ENCODE measurements at places on chromosomes 13 and 19.
A peak's percentile ranks its signal among the peaks of the same experiment; 100 is the strongest.

DNA sequence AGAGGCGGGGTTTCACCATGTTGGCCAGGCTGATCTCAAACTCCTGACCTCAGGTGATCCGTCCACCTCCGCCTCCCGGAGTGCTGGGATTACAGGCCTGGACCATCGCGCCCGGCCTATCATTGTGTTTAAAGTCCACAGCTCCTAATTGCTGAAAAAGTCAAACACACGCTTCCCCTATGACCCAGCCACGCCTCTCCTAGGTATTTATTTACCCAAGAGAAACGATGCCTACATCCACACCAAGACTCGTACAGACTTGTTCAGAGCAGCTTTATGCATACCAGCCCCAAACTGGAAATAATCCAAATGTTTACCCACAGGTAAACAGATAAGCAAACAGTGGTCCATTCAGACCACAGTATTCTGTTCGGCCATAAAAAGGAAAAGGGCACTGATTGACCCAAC is 15.1 kb downstream of the ZNRF4 start:
- DNase-seq, result no peak

DNA sequence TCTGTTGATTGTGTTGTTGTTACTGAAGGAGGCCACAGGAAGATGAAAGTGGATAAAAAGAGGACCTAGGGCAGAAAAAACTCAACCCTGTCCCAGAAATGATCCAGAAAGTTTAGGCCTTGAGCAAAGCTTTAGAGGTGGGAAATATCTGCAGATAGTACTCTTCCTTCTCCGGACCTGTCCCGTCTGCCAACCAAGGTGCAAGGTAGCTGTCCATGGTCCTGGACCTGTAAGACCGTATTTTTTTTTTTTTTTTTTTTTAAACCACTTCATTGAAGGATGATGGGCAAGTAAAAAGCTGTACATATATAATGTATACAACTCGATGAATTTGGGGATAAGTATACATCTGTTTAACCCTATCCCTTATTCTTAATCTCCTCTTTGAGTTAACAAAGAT is 225.9 kb downstream of the OLFM4 start:
- DNase-seq, result no peak

GRCh38 chr13:112067871-112068539 is 1.1 kb downstream of the SOX1 start:
- no peak for DNase-seq

DNA sequence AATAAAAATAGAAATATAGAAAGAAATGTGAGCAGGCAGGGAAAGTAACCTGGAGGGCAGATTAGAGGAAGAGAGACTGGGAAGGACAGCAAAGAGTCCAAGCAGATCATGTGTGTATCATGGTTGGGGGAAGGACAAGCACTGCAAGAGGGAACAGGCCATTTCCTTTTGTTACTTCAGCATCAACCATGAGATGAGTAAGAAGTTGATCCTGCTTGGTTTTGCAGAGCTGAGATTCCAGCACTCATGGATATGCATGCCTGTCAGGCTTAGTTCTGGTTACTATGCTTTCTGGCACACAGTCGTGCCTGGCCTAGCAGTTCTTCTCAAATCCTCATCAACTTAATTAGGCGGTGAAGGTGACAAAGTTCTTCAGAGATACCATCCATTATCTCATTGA is 18.1 kb downstream of the NALCN start:
- no peak for DNase-seq

DNA sequence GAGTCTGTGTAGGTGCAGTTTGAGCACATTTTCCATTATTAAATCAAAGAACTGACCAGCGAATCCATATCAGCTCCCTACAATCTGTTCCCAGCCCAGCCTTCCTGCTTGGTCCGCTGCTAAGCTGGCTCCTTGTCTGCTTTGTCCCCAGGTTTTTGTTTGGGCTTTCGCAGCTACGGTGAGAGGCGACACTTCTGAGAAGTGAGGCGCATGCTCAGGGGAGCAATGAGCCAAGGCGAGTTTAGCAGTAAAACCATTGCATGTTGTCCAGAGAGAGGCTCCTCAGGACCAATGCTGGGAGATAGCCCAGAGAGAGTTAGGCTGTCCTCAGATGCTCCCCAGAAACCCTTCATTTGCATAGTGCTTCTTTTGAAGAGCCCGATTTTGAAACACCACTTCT is 162.0 kb downstream of the ITGBL1 start:
- no peak for DNase-seq

DNA sequence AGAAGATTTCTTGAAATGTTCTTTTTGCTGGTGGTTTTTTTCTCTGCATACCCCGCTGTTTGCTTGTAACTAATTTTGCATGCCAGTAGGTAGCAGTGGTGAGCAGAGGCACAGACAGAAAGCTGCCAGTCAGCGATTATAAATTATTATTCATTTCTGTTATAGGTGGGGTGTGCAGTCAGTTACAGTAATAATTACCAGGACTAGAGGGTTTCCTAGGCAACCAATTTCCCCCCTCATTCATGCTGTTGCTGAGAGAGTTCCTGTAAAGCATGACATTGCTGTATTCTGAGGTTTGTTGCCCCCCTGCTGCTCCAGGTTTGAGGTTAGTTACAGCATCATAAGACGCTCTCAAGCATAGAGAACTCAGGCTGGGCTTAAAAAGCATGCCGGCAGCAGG is 104.5 kb downstream of the URI1 start:
- no peak for DNase-seq

DNA sequence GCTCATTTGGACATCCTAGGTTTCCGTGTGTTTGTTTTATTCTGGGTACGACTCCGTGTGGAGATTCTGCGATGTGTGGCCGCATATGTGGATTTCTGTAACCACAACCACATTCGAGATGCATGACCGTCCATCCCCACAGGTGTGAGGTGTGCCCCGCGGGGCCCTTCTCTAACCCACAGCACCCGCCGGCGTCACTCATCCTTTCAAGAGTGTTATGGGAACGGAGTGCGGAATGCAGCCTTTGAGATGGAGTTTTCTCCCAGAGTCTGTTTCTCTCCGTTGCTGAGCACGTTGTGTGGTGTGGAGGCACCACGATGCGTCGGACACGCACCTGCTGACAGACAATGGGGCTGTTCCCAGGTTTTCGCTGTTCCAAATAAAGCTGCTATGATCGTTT is 40.0 kb downstream of the C13orf46 start:
- DNase-seq, result no peak

GRCh38 chr13:43356567-43356966 is 333.2 kb downstream of the DNAJC15 start:
- DNase-seq, result no peak

GRCh38 chr13:40986101-40986856 is 32.8 kb downstream of the ELF1 start:
- no peak for DNase-seq

GRCh38 chr19:20080656-20081055 is 2.9 kb downstream of the ZNF90 start:
- no peak for DNase-seq

GRCh38 chr13:95123726-95124125 is 177.5 kb downstream of the ABCC4 start:
- no peak for DNase-seq

GRCh38 chr13:75151081-75151643 is 330.8 kb downstream of the TBC1D4 start:
- DNase-seq, result no peak

- no peak for DNase-seq
Observed at GRCh38 chr13:98517576-98518310, 59.2 kb downstream of the STK24 start.

- DNase-seq, result no peak
Observed at GRCh38 chr13:110993788-110994187, 78.9 kb upstream of the ANKRD10 start.

GRCh38 chr19:23957660-23958281 is 43.1 kb downstream of the ZNF726 start:
- no peak for DNase-seq

- DNase-seq, result no peak
Observed at GRCh38 chr13:112583592-112584277, 4.2 kb downstream of the TUBGCP3 start.

- no peak for DNase-seq
Observed at GRCh38 chr13:41354416-41354815, 43.3 kb downstream of the NAA16 start.

DNA sequence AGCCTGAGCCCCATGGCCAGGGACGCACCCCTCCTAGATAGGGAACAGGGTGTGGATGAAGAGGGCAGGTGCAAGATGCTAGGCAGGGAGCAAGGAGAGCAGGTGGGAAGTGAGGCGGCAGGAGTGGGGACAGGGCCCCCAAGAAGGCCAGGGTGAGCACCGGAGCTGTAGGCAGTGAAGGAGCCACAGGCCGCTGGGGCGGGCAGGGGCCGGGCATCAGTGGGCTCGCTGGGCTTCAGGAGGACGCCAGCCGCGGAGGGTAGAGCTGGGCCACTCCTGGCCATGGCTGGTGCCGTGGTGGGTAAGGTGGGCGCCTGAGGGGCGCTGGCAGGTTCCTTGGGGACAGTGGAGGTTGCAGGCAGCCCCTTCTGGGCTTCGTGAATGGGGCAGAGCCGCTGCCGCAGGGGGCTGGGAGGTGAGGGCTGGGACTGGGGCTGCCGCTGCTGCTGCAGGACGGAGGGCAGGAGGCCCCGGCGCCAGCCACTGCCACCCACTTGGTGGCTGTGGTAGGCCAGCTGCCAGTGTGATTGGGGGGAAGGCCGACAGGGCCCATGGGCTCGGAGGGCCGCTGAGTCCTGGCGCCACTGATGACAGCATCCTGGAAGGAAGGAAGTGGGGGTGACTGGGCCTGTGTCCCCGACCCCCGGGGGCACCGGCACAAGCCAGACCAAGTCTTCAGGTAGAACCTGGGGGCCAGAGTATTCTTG is 2.1 kb downstream of the NKPD1 start:
- DNase-seq, result no peak

DNA sequence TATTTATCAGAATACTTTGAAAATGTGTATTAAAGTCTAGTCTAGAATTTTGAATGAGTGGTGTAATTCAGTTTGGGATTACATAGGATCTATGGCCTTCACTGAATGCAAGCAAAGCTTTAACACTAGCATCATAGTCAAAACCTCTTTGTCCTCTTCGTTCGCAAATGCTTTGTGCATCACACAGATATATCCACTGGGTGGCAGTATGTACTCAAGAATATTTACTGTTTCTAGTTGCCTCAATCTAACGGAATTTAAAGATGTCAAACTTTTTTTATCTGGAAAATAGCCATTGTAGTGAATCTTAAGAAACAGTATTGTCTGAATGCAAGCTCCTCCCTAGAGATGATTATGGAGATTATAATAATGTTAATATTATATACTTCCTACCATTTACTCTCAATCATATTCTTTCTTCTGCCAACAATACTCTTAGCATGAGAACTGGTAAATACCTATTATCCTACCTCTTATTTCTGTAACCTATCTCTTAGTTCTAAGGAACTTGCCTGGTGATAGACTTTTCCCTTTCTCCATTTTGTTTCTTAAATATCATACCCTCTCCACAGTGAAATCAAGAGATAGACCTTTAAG is 25.8 kb downstream of the LACC1 start:
- no peak for DNase-seq

GRCh38 chr19:13095934-13096927 is 6.4 kb downstream of the LYL1 start:
- DNase-seq, result no peak

DNA sequence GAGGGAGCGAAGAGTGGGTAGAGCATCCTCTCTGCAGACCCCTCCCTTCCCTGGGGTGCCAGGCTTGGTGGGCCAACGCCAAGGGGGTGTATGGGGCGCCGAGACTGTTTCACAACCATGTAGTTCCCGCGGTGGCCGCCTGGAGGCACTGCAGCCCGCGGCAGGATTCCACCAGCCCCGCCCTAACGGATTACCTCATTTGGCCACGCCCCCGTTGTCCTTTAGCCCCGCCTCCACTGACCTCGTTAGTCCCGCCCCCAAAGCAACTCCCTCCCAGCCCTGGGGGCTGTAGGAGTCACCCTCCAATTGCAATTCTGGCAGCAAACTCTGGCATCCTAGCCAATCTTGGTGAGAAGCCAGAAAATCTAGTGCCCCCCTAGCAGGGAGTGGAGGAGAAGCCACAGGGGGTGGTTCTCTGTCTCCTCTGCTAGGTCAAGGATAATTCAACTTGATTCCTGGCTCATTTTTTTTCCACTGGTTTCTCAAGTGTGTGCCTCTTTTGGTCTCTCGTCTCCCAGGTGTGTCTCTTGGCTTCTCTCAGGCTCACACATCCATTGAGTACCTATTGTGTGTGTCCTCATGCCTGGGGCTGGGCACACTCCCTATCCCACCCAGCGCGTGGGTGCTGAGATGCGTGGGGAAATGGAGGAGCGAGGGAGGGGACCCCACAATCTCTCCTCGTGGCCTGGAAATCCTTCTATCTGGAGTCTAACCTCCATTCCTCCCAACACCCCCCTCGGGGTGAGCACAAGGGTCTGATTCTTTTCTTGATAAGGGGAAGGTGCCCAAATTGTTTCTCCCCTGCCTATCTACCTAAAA is 2.0 kb downstream of the OLFM2 start:
- DNase-seq, result peak; percentile 33

DNA sequence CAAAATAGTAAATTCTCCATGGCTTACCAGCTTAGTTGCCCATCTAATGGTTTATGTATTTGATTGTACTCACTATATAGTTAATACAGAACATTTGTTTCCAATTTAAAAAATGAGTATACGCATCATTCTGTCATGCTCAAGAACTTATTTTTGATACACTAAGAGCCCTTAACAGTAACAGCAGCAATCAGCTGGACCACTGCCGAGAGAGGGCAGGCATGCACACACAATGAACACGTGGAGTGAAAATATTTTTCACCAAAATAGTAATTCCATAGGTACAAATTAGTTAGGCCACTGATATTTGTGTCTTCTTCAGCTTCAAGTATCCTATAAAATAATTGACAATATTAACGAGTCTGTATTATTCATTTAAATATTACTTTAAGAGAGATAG is 109.9 kb downstream of the KLF12 start:
- no peak for DNase-seq

GRCh38 chr19:342801-343421 is 1.7 kb downstream of the MIER2 start:
- no peak for DNase-seq

- no peak for DNase-seq
Observed at GRCh38 chr19:24073807-24074206, 13.2 kb upstream of the ZNF254 start.

DNA sequence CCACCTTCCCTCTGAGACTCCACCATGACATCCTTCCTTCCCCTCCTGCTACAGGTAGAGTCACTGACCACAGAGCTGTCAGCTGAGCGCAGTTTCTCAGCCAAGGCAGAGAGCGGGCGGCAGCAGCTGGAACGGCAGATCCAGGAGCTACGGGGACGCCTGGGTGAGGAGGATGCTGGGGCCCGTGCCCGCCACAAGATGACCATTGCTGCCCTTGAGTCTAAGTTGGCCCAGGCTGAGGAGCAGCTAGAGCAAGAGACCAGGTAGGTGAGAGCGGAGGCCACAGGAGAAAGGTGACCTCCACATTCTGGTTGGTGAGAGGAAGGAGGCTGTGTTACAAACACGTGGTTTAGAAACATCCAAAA is 27.6 kb downstream of the KCNC3 start:
- DNase-seq, result no peak

Data from GOT3 (cell line).